ENCODE measurements at places on chromosomes 3 and 15.
A peak's percentile ranks its signal among the peaks of the same experiment; 100 is the strongest.

DNA sequence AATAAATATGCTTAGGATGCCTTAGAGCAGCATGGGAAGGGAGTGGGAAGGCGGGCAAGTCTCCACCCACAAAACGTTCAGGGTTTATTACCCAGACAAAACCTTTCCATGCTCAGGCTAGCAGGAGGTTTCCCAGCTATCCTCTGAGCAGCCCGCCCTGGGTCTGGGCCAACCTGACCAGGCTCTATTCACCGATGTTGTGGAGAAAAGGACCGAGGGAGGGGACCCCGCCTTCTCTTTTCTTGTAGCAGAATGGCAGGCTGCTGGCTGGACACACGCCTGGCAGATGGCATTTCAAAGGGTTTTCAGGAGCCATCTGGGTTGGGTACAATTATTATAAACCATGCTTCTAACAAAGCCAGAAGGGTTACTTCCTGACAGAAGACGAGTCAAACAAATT, 540.9 kb downstream of the MAGI1 start:
- DNase-seq = peak; percentile 16

- peak; percentile 63 for DNase-seq
Observed at GRCh38 chr3:195613468-195614069, 29.8 kb upstream of the APOD start.

DNA sequence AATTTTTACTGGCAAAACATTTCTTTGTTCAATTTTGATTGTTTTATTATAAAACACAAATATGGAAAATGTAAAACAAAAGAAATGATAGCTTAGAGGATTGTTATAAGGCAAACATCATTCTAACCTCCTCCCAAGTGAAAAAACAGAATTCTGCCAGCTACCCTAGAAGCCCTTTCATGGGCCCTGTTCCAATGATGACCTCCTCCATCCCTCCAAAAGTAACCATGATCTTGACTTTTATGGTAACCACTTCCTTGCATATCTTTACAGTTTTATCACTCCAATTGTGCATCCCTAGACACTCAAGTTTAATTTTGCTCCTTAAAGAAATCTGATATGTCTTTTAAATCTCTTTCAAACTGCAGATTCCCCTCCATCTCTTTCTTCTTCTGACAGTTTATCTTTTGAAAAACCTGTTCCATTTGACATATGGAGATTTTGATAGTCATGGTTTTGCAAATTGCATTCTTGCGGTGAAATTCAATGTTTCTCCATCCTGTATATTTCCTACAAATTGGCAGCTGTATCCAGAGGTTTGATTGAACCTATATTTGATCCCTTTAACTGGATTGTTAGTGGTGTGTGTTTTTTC, 27.0 kb upstream of the TNFAIP8L3 start:
- DNase-seq = no peak

GRCh38 chr15:70722266-70723121, 40.9 kb downstream of the UACA start:
- peak; percentile 61 for DNase-seq

GRCh38 chr15:49255966-49256759, 86.1 kb downstream of the GALK2 start:
- DNase-seq = no peak

GRCh38 chr3:61146010-61146890, 105.0 kb downstream of the FHIT start:
- no peak for DNase-seq

DNA sequence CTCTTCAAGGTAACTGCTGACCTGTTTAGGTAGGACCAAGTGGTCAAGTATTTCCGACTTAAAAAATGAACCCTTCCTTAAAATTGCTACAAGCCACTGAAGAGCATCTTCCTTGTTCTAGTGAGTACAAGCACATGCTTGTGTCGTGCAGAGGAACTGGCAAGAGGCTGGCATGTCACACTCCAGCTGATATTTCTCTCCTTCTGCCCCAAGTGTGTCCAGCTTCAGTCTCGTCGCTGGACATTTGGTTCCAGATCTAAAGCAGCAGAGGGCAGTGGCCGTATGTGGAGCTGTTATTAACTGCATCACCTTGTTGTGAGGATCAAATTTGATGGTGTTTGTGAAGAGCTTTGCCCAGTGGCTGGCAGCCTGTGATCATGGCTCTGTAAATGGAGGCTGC, 10.0 kb downstream of the RBP2 start:
- no peak for DNase-seq

DNA sequence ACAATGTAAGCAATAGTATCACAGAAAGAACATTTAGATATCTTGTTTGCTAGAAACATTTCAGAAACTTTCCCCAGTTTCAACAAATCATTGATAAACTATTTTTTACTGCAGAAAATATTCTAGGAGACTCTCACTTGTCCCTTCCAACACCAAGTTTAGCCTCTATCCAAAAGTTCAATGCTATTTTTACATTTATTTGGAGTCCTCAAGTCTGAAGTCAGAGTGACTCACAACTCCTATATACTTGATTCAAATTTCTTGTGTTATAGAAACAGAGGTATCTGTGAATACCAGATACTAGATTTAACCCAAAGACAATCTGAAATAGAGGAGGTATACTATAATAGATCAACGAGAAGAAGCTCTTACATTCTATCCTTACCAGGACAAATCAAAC, 49.6 kb downstream of the RFX7 start:
- no peak for DNase-seq

- peak; percentile 74 for DNase-seq
Observed at GRCh38 chr3:184466413-184466960, 86.6 kb downstream of the CHRD start.

DNA sequence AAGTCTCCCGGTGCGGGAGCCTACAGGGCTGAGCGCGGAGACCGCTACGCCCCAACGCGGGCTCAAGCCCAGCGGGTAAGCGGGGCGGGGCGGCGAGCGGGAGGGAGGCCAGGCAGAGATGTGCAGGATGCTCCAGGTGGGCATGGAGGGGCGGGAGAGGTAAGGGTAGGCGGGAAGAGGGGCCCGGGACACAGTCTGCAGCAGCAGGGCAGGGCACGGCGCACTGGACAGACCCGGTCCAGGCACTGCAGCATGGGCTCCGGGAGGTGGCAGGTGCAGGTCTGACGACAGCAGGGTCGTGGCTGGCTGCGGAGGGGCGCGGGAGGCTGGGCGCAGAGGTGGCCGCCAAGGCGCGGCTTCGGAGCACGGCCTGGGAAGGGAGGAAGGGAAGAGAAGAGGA, 102.8 kb downstream of the GABRB3 start:
- no peak for DNase-seq

- no peak for DNase-seq
Observed at GRCh38 chr15:94579286-94579685, 347.9 kb downstream of the MCTP2 start.

- DNase-seq = no peak
Observed at GRCh38 chr3:167507954-167508353, 34.1 kb upstream of the SERPINI2 start.

Data from AG20443 (cell line).